ENCODE measurements at places on chromosomes 11 and 22. TPM values are rescaled to one million over a fixed set of nuclear protein-coding genes. Genes with fewer than 3 reads are reported as not detected.

GRCh38 chr11:114713756-114714155, 35.4 kb downstream of the NXPE2 start:
- DNase-seq, result no peak
- H3K4me3 ChIP-seq, result no peak overlapping the region
- H3K27me3 ChIP-seq, result no peaks in the 10 kb centered on the region
- H3K36me3 ChIP-seq, result no peaks in the 10 kb centered on the region
- H3K4me1 ChIP-seq, result no peaks in the 10 kb centered on the region
- H3K27ac ChIP-seq, result no peak overlapping the region

- H3K36me3 ChIP-seq, result no peaks in the 10 kb centered on the region
- H3K27ac ChIP-seq, result no peak overlapping the region
- H3K27me3 ChIP-seq, result no peaks in the 10 kb centered on the region
- DNase-seq, result no peak
Observed at GRCh38 chr11:68122936-68123539, 1.9 kb upstream of the CHKA start.

DNA sequence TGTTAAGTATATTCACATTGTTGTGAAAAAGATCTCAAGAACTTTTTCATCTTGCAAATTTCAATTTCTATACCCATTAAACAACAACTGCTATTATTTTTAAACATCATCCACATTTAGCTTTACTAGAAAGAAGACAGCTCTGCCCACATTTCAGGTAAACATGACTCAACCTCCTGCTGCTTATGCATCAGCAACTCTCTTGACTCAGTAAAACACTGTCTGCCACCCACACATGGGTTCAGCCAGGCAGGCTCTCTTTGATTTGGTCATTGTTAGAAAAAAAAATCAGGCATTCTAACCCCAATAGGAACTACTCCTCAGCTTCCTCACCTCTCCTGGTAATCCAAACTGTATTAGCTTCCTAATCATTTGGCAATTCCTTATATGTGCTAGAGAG, 5.1 kb upstream of the ENDOD1 start:
- H3K4me1 ChIP-seq, result peaks cover 16% of the 10 kb centered on the region
- H3K4me3 ChIP-seq, result no peak overlapping the region
- no peak for DNase-seq
- no peaks in the 10 kb centered on the region for H3K27me3 ChIP-seq
- no peak overlapping the region for H3K27ac ChIP-seq

The SLC1A2 gene
- 2.0 TPM for total RNA-seq

The SCUBE1 gene
- total RNA-seq, result 1.1 TPM
